SJSA1 (cell line): ENCODE measurements at places on chromosomes 6 and 20.

GRCh38 chr6:149988550-149989346, 25.0 kb downstream of the ULBP1 start:
- no peak overlapping the region for H3K27ac ChIP-seq
- H3K36me3 ChIP-seq: no peaks in the 10 kb centered on the region
- H3K4me3 ChIP-seq: no peak overlapping the region
- peaks cover 17% of the 10 kb centered on the region for H3K4me1 ChIP-seq
- peaks cover 87% of the 10 kb centered on the region for H3K27me3 ChIP-seq

GRCh38 chr6:109527989-109528388, 45.0 kb upstream of the ZBTB24 start:
- H3K36me3 ChIP-seq: no peaks in the 10 kb centered on the region
- H3K27me3 ChIP-seq: peaks cover 5% of the 10 kb centered on the region
- DNase-seq: no peak

- peaks cover 5% of the 10 kb centered on the region; the same call in 1 of the 2 replicates for H3K27me3 ChIP-seq
- no peaks in the 10 kb centered on the region for H3K4me1 ChIP-seq
- no peak overlapping the region for H3K4me3 ChIP-seq
- DNase-seq: no peak
- H3K27ac ChIP-seq: no peak overlapping the region
- no peaks in the 10 kb centered on the region for H3K36me3 ChIP-seq
These were observed 5.3 kb upstream of the LINC00237 start for GRCh38 chr20:21111416-21111815.

- no peaks in the 10 kb centered on the region for H3K27me3 ChIP-seq
- H3K4me1 ChIP-seq: no peaks in the 10 kb centered on the region
- no peak overlapping the region for H3K4me3 ChIP-seq
- H3K27ac ChIP-seq: no peak overlapping the region
- no peaks in the 10 kb centered on the region for H3K36me3 ChIP-seq
These were observed 99.0 kb upstream of the ZFP64 start for GRCh38 chr20:52290569-52290968.

- H3K4me3 ChIP-seq: no peak overlapping the region
- no peak overlapping the region for H3K27ac ChIP-seq
- no peaks in the 10 kb centered on the region for H3K36me3 ChIP-seq
- H3K4me1 ChIP-seq: no peaks in the 10 kb centered on the region
These were observed 171.3 kb downstream of the HACE1 start for GRCh38 chr6:104688283-104688969.
